ENCODE measurements at places on chromosomes 2 and 18.

DNA sequence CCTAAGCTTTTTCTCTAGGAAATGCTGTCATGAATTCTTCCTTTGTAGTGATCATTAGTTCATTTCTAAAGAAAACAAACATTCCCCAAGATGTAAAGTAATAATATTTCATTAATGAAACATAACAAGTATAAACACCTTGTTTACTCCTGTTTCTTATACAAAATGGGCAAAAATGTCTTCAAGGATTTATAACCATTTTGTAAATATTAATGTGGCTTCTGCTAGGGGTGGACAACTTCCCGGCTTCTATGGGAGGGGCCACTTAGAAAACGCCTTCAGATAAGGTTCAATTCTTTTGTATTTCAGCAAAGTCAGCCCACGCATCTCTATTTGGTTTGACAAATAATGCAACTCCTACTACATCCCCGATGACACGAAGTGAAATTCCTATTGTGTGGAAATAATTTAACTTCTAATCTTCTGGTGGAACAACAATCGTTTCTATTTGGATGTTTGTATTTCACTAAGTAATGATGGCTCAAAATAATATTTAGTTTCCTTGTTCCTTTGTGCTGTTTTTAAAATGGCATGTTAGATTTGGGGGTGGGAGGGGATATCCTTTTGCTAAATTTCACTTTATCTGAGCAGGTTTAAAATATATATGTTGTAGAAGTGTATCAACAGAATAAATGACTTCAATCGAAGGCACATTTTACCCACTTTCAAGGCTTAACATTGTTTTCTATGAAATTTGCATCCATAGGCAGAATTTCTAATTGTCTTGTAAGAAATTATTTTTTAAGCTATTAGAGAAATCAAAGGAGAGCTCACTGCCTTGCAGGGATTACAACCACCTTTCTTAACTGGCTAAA is 14.7 kb upstream of the HOXD1 start:
- no peak for DNase-seq

- DNase-seq, result no peak
Measured at GRCh38 chr2:206213514-206213845, 53.8 kb downstream of the EEF1B2 start.

- no peak for DNase-seq
Measured at GRCh38 chr2:125721072-125721721, 934.8 kb upstream of the GYPC start.

DNA sequence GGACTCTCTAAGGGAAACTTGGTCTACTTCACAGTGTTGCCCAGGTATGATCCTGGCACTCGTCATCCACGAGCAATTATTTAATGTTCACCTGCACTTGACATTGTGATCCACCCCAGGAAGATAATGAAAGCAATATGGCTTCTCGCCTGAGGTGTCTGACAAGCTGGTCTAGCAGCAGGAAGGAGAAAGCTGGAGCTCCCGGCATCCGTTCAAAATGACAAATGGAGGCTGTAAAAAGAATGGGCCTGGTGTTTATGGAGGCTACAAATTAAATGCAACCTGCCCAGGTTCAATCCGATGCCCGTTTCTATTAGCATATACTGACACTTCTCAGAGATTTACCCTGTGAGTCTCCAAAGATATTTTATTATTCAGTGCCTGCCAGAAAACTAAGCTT is 317.6 kb downstream of the CTNNA2 start:
- DNase-seq, result no peak

DNA sequence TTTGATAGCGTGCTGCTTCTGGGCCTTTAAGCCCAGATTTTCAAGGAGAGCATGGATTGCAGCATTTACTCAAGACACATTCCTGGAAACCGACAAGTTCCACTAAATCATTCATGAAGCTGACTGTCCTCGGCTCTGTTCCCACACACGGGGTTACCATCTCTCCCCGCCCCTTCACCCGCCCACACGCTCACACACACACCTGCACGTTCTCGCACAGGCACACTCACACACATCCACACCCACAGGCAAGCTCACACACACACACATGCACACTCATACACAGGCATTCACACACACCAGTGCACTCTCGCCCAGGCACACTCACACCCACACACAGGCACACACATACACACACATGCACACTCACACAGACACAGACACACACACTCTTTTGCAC is 150.0 kb upstream of the AGAP1 start:
- peak; percentile 52 for DNase-seq

GRCh38 chr18:67243799-67244587 is 272.5 kb downstream of the DSEL start:
- peak; percentile 10 for DNase-seq

- no peak for DNase-seq
Measured at GRCh38 chr2:176585791-176586190, 316.5 kb downstream of the MTX2 start.

- no peak for DNase-seq
Measured at GRCh38 chr2:23788100-23788499, 138.8 kb downstream of the ATAD2B start.

GRCh38 chr18:8813611-8814010 is 108.3 kb downstream of the MTCL1 start:
- peak; percentile 91 for DNase-seq

- DNase-seq, result no peak
Measured at GRCh38 chr2:175880-176820, 87.7 kb downstream of the SH3YL1 start.

DNA sequence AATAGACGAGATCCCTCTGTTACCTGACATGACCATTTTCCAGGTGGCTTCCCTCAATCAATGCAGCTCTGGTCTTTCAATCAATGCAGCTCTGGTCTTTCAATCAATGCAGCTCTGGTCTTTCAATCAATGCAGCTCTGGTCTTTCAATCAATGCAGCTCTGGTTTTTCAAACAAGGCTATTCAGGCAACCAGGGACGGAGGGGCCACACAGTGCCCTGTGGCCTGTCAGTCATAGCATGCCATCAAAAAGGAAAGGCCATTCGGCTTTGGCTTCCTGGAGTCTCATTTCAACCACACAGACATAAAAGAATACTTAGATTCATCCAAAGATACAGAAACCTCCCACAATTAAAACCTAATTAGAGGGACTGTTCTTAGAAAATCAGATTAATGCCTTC is 13.3 kb downstream of the MPP4 start:
- no peak for DNase-seq

GRCh38 chr2:167862782-167863181 is 384.6 kb downstream of the STK39 start:
- peak; percentile 52 for DNase-seq

Measured in fibroblast of skin of scalp (primary cell).